Cerebellum (tissue), 4 donors: ENCODE measurements at places on chromosomes 5 and 9. TPM values are rescaled to one million over a fixed set of nuclear protein-coding genes. Genes with fewer than 3 reads are reported as not detected.

- DNase-seq: no peak
These were observed 803.3 kb downstream of the DTWD2 start for GRCh38 chr5:118185018-118185417.

DNA sequence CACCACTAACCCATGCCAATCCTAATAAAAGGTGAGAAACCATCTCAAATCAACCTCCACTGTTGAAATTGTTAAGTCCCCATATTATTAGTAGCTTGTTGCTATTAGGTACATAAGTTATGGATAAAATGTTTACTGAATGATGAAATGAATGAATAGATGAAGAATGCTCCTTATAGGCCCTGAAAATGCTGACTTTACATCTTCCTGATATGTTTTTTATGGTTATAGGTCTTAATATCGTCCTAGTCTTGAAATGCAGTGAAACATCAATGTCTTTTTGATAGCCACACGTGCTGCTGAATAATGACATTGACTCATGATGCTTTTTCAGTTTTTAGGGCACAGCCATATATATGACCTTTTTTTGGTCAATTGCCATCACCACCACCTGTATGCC lies 277.7 kb downstream of the SAXO1 start:
- DNase-seq: no peak

DNA sequence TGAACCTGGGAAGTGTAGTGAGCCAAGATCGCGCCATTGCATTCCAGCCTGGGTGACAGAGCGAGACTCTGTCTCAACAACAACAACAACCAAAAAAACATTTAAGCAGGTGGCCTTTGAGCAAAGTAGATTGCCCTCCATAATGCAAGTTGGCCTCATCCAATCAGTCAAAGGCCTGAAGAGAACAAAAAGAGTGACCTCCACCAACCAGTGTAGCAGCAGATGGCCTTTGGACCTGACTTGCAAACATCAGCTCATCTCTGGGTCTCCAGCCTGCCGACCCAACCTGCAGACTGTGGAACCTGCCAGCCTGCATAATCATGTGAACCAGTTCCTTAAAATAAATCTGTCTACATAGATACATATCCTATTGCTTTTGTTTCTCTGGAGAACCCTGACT lies 7.5 kb downstream of the FRRS1L start:
- DNase-seq: no peak

GRCh38 chr5:111703662-111704061 lies 53.3 kb downstream of the NREP start:
- DNase-seq: no peak

ZNF462 gene
- total RNA-seq: 102 TPM

DNA sequence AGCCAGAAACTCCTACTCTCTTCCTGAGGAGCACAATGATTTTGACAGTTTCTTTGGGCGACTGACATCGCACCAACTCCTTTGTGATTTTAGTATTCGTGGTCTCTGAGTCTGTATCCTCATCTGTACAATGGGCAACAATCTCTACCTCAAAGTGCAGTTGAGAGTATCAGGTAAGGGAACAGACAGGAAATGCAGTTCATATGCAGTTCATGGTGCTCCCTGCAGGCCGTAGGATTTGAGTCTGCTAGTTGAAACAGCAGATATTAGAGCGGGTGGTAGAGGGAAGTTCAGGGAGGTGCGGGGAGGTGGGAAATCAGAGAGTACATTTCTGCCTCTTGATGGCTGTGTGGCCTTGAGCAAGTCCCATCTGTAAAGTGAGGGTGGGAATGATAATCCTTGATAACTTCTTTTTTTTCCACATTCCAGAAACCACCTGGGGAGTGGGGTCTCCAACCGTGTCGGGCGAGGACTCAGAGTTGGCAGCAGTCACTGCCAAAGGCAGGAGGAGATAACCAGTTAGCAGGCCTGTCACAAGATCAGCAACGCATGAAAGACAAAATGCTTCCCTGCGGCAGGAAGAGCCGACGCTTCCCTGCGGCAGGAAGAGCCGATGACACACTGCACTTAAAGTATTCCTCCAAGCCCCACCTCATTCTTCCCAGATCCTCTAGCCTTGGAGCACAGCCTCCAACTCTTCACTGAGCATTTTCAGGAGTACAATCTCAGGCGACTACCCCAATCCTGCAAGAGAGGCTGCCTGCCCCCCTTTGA lies 6.0 kb upstream of the NEK6 start:
- DNase-seq: no peak

GRCh38 chr5:142253938-142254337 lies 70.9 kb downstream of the SPRY4 start:
- DNase-seq: no peak

SLC27A4 gene
- 20.1 TPM for total RNA-seq

DNA sequence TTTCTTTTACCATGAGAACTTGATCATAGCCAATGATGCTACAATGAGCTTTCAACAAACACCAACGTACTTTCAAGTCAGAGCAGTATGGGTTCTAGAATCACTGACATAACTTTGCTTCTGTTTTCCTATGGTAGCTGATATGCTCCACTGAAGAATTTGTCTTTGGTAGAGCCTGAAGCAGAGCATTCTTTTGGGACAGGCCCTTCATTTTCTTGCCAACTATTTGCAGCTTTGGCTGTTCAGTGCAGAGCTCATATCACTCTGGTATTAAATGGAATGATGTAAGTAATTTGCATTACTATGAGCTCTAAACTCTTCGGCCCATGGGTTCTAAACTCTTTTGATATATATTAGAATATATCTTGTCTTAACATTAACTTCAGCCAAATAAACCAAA lies 51.8 kb upstream of the APC start:
- DNase-seq: no peak

BHMT2 gene
- total RNA-seq: 0.82 TPM

DNA sequence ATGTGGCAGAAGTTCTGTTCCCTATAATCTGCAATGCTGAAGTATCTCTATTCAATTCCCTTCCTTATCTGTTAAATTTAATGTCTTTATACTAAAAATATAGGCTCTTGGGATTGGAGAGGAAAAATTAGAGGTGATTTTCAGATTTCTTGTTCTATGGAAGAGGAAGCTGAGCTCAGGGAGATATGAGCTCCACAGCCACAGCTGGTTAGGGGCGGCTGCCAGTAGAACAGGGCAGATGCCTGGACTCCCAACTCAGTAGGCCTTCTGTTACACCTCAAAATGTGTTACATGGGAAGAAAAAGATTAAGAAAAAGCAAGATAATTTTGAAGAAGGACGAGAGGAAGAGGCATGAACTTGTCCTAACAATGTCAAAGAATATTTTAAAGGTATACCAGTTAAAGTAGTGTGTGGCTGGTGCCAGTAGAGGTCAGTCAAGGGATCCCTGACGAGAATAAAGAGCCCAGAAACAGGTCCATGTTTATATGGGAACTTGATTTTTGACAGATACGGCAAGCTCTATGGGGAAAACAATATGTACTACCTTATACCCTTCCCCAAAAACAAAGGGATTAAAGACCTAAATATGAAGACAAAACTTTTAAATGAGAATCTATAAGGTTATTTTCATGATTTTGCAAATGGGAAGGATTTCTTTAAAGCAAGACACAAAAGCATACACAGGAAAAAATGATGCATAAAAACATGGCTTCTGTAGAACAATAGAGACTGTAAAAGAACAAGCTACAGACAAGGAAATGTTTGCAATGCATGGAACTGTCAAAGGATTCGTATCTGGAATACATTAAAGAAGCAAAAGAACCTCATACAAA lies 28.7 kb downstream of the DNAJC21 start:
- DNase-seq: peak; percentile 50
